GM04503 (cell line): ENCODE measurements at places on chromosomes 11 and 22.

DNA sequence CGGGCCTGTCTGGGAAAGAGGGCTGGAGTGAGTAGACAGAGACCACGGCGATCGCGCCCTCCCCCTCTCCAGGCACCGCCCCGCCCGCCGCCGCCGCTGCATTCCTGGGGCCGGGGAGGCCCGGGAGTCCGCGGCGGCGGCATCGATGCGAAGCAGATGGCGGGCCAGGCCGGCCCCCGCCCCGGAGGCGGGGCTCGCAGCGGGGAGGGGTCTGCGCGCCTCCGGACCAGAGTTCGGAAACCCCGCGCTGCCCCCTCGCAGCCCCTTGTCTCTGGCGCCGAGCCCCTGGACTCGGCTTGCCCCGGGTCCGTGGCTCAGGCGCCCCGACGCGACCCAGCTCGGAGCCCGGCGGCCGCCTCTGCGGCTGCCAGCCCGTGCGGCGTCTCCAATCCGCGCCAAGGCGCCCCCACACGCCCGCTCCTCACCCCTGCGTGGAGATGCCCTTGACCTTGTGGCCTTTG, 1.3 kb downstream of the SCARF2 start:
- no peak for DNase-seq

DNA sequence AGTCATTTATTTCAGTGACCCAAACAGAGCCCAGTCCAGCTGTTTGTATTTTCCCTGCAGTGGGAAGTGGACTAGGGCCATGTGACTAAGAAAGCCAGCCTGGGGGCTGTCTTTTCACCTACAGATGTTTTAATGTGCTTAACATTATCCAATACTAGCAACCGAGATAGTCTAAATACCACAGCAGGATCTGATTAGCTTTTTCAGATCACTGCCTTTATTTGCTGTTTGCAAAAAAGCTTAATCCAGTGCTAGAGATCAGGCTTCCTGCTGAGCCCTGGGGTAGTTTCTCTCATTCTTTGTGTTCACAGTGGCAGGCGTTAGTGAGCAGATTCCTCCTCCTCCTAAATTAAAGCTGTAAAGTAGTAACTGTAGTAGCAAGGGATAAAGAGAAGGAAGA, 35.0 kb downstream of the ZC3H12C start:
- DNase-seq, result no peak

DNA sequence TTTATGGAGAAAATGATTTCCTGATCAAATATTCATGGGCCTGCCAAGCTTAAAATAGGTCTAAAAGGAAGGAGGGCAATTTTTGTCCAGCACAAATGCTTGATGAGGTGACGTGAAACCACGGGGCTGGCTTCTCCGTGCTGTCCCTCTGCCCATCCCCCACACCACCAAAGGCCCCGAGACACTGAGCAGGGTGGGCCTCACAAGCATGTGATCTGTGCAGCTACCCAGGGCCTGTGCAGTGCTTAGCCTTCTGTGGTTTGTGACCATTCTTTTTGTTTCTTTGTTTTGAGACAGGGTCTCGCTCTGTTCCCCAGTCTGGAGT, 94.8 kb upstream of the RTL6 start:
- DNase-seq, result no peak

- DNase-seq, result no peak
Measured at GRCh38 chr11:113494021-113494420, 18.8 kb upstream of the DRD2 start.

GRCh38 chr11:102564110-102564509, 33.6 kb upstream of the MMP7 start:
- DNase-seq, result peak; percentile 19

DNA sequence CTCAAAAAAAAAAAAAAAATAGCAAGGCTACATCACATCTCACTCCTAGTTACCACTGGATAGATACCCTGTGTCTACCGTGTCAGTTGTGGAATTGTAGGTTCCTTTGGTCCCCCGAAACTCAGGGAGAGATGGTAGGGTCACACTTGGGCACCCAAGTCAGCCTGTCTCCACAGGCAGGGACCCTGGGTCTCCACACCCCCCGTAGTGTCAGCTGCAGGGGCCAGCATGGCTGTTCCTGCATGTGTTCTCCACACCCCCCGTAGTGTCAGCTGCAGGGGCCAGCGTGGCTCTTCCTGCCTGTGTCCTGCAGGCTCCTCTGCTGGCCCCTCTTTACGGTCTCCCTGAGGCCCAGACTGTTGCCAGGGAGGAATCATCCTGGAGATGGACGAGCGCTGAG, 282.1 kb downstream of the BRD1 start:
- DNase-seq, result no peak

GRCh38 chr11:66068154-66068821, 1.8 kb upstream of the PACS1 start:
- no peak for DNase-seq

- DNase-seq, result no peak
Measured at GRCh38 chr11:59556917-59557348, 45.6 kb downstream of the OR4D9 start.

DNA sequence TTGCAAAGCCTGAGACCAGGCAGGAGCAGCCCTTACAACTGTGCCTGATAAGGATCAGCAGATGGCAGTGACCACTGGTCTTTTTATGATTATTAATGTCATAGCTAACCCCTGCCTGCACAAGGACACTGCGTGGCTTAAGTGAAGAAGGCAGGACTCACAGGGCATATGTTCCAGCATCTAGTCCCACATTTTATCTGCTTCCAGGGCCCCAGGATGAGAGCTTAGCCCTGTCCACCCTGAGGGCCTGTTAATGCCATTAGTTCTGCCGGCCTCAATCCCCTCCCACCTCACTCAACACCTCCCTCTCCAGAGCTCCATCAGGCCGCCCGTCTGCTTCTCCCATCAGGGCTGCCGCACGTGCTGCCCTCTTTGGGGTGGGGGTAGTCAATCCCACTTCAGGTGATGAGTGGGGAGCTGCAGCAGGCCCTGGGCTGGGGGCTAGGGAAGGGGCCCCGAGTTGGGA, 33.1 kb upstream of the TSPAN18 start:
- DNase-seq, result no peak

DNA sequence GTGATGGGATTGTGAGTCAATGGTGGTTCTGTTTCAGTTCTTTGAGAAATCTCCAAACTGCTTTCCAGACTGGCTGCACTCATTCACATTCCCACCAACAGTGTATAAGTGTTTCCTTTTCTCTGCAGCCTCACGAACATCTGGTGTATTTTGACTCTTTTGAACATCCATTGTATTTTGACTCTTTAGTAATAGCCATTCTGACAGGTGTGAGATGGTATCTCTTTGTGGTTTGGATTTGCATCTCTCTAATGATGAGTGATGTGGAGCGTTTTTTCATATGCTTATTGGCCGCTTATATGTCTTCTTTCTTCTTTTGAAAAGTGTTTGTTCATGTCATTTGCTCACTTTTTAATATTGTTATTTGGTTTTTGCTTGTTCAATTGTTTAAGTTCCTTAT, 19.4 kb downstream of the NELL1 start:
- no peak for DNase-seq

DNA sequence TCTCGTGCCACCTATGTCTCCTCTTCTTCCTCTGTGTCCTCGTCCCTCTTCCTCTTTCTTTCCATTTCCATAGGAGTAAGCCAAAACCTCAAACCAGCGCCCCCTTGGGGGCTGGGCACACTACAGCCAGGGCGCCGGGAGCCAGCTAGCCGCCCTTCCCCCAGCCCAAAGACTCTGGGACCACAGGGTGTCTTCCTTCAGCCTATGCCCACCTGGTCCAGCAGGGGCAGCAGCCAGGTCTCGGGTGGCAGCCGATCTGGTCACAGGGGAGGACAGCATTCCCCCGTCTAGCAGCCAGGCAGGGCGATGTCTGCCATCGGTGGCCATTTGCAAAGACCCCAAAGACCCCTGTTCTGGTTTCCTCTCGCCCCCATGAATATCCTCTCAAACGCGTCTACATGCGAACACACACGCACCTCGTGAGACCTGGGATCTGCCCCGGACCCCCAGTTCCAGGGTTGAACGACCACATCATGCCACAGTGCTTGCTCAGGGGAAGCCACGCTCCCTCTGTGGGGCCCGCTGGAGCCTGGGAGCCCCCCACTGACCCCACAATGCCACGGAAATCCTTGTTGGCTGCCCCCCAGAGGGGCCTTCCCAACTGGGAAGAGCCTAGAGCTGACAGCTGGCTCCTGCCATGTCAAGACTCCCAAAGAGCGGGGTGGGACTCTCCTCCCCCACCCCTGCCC, 546.0 kb upstream of the CCDC179 start:
- DNase-seq, result no peak

GRCh38 chr11:96614846-96615245, 225.0 kb downstream of the JRKL start:
- no peak for DNase-seq

DNA sequence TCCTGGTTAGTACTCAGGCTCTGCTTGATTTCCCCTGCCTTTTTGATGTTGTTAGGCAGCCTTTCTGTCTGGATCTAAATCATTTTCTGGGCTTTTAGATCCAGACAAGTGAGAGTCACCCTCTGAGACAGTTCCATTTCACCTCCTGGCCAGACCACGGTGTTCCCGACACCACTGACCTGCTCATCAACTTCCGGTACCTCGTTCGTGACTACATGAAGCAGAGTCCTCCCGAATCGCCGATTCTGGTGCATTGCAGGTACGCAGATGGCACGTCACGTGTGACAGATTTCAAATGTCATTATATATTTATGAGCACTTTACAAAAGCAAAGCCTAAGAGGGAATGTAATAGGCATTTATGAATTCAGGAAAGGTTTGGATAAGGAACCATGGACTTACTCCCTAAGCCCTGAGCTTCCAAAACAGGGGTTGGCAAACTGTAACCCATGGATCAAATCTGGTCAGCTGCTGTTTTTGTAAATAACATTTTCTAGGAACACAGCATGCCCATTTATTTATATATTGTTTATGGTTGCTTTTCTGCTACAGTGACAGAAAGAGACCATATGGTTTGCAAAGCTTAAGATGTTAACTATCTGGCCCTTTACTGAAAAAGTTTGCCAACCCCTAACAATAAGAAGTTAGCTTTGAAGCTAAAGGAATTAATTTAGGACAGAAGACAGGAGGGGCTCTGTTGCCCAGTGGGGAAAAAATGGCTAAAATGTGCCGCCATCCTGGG, 53.1 kb upstream of the OR4B1 start:
- no peak for DNase-seq

DNA sequence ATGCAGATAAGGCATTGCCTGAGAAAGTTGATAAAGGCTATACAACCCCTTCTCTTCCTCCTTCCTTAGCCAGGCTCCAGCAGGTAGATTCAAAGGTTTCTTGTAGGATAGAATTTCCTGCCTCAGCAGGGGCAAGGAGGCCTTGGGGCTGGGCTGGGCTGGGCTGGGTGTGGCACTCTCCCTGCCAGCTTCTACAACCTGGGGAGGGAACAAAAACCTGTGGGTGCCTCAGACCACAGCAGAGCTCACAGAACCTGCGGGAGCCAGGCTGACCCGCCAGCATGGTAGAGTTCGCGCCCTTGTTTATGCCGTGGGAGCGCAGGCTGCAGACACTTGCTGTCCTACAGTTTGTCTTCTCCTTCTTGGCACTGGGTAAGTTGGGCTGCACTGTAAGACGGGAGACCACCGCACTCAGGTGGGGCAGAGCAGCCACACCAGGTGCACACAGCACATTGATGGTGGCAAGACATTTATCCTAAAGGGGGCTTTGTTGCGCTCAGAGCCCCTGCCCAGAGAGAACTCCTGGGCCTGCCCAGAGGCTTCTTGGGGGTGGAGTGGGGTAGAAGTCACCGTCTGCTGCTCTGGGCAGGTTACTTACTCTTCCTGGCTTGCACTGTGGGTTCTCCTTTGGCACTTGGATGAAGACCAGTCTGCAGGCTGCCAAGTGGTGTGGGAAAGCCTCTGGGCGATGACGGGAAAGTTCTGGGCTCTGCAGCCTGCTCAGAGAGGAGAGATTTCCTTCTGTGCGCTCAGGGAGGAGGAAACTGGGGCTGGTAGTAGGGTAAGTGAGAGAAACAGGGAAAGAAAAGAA, at the start of gene MOGAT2:
MOGAT2 (plus strand) TSS at position 231 of the 811 bp plus-strand sequence; CDS start at position 282, 51 bp downstream.
- no peak for DNase-seq

DNA sequence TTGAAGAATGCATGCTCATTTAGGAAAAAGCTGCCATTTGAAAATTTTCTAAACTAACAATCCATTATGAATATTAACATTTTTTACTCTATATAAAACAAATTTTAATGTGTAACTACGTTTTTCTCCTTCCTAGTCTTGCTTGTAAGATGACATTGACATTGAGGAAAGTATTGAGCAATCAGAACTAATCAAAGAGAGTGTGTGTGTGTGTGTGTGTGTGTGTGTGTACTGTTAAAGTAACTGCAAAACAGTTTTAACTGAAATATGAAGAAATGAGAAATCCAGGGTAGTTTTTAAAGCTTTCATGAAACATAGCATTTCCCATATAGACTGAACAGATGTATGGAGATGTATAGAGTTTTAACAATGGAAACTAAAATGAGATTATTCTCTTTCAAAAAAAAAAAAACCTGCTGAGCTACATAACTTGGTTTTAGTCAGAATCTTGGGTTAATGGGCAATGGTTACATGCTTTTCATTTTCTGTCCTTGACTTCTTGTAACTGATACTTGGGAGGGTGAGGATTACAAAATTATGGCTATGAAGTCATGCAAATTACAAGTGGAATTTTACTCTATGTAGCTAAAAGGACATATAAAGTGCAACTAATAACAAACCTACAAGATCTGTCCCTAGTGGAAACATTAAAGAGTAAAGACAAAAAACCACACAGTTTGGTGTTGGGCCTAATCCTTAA, 2.0 kb downstream of the PDGFD start:
- no peak for DNase-seq

DNA sequence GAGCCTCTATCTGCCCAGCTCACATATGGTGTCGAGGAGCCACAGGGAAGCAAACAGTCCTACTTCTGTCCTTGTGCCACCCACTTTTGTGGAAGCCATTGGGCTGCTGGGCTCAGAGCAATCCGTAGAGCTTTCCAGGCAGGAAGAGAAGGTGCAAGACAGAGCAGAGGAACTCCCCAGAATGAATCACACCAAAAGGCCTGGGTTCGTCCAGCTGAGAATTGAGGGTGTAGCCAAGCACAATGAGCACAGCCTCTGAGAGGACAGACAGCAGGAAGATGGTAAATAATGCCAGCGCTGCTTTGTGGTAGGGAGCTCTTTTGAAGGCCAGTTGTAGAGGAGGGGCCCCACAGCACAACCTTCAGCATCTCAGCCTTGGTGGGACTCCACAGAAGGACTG, 237.8 kb downstream of the GRIK4 start:
- DNase-seq, result no peak

GRCh38 chr11:44755556-44756523, 29.1 kb downstream of the TSPAN18 start:
- peak; percentile 81 for DNase-seq

- no peak for DNase-seq
Measured at GRCh38 chr11:38766796-38767195, 2168.8 kb upstream of the RAG2 start.

GRCh38 chr22:44068422-44069191, 44.5 kb downstream of the PARVB start:
- DNase-seq, result no peak
